ENCODE measurements at places on chromosomes 4 and X.
A peak's percentile ranks its signal among the peaks of the same experiment; 100 is the strongest.

DNA sequence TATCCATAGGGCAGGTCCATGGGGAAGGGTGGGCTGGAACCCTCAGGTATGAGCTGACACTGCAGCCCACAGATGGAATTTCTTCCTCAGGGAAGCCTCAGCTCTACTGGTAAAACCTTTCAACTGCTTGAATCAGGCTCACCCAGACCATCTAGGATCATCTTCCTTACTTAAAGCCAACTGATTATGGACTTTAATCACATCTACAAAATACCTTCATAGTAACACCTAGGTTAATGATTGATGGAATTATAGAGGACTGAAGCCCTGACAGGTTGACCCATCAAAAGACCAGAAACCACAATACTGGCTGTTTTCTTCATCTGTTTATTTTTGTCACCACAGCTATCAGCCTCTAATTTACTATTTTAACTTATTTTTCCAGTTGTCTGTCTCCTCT is 188.9 kb upstream of the BOD1L1 start:
- no peak for DNase-seq

GRCh38 chr4:153451911-153452657 is 14.1 kb upstream of the TMEM131L start:
- no peak for DNase-seq

- DNase-seq = no peak
Measured at GRCh38 chr4:72604324-72604723, 35.3 kb upstream of the ADAMTS3 start.

DNA sequence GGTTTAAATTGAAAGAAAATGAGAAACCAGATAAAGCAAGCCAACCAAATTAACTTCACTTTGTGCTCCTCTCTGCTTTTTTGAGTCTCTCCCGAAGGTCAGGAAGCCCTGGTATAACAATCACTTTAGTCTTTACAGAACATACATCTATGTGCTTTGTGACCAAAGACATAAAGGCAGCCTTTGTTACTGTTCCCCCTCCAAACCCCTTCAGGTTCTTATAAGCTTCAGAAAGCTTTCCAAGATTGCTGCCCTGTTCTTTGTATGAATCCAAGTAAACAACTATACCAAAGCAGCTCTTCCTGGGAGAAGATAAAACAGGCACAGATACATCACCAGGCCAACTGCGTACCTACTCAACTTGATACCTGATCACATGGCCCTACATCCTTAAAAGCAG is 28.7 kb downstream of the RLIM start:
- no peak for DNase-seq

DNA sequence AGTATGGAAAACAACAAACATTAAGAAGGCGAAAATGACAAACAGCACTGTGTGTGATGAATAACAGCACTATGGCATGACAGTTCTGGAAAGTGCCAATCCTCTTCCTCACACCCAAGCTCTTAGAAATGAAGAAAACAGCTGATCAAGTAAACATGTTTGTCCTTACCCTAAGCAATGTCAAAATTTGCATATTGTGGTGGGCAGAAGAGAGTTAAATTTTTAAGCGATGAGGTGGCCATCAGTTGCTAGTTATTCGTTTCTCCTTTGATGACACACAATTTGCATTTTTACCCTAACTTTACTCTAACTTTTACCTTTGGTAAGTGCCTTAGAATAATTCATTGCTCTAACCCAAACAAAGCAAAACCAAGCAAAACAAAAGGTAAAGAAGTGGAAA is 8.8 kb downstream of the PROM1 start:
- no peak for DNase-seq

DNA sequence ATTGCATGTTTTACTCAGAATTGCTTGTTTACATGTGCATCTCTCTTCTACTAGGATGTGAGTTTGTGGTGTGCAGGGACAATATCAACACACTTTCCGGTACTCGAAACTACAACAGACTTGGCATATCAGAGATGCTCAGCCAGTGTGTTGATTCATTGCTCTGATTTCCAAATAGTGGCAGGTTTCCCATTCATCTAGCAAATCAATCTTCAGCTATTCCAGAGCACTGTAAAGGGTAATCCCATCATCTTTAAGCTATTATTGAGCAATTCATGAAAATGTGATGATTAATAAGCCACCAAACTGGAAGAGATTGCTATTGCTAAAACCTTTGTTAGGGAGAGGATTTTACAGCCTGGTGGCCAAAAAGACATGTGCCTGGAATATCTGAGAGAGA is 574.2 kb upstream of the CPEB2 start:
- DNase-seq = no peak

GRCh38 chr4:70772929-70773555 is 51.3 kb downstream of the RUFY3 start:
- no peak for DNase-seq

GRCh38 chr4:138938366-138938690 is 77.3 kb upstream of the NOCT start:
- DNase-seq = peak; percentile 63

DNA sequence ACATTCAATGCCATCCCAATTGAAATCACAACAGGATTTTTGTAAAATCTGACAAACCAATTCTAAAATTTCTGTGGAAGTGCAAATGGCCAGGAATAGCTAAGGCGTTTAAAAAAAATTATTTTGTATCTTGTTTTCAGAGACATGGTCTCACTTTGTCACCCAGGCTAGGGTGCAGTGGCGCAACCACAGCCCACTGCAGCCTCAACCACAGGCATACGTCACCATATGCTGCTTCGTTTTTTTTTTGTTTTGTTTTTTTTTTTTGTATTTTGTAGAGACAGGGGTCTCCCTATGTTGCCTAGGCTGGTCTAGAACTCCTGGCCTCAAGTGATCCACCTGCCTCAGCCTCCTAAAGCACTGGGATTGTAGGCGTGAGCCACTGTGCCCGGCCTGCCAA is 24.5 kb downstream of the ZNF41 start:
- DNase-seq = no peak

- no peak for DNase-seq
Measured at GRCh38 chrX:39165185-39165584, 363.9 kb downstream of the MID1IP1 start.

DNA sequence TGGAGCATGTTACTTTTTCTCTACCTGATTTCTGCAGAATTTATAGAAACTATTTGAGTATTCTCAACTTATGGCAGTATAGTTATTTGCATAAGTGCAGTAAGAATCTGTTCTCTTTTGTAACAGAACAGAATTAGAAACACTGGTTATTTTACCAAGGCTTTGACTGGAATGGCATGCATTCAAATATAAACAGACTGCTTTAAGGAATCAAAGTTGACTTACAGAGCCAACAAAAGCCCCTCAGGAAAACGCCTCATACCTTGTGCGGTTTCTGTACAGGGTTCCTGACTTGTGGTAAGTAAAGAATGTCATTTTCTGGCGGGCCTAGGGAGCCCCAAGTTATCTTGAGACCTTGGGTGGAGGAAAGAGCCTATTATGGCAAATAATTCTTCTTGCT is 97.1 kb downstream of the GPR143 start:
- DNase-seq = no peak

GRCh38 chr4:122827879-122828601 is 1.4 kb downstream of the FGF2 start:
- peak; percentile 75 for DNase-seq

DNA sequence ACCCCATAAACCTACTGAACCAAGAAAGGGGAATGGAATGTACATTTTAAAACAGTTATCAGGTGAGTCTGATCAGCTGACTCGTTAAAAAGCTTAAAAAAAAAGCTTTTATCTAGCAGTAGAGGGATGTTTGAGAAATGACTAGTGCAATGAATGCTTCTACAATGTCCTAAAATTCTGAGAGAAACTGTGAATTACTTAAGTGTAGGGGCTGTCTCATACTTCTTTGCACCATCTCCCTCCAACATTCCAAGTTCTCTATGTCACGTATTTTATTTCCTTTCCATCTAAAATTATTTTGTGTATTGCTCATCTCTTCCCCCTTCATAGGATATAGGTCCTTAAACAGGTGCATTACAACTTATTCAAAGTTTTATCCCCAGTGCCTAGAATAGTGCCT is 11.9 kb upstream of the AREG start:
- DNase-seq = no peak

GRCh38 chr4:175215657-175216056 is 297.5 kb downstream of the ADAM29 start:
- peak; percentile 15 for DNase-seq

DNA sequence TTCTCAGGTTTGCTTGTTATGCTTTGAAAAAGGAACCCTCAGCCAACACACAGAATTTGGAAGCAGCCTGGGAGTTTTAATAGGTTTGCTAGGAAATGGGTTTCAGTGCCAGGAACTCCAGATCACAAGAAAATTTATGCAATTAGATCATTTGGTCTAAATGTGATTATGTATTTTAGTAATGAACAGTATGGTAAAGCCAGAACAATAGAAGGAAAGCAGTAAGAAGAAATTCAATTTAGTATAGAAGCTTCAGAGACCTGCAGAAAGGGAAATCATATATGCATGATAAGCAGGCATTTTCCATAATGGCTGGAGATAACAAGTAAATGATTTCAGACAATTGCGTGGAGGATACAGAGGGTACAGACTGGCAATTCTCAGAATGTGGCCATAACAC is 184.7 kb downstream of the KCNIP4 start:
- no peak for DNase-seq

DNA sequence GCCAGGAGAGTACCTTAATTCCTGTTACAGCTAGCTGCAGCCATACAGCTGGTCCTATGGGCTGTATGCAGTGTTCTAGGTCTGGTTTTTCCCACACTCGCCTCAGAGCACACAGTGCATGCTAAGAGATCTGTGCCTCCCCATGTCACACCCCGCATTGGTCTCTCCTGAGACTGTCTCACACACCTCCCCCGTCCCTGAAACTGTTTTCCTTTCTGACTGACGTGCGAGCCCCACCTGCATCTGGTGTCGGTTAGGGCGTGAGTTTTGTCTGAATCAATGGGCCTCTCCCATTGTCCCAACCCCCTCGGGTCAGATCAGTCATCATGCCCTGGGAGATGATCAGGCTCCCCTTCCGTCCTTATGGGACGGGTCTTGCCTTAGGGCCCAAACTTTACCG is 3.4 kb upstream of the UGT8 start:
- no peak for DNase-seq

- DNase-seq = no peak
Measured at GRCh38 chrX:150968862-150969720, 14.0 kb upstream of the HMGB3 start.

- DNase-seq = no peak
Measured at GRCh38 chr4:173486714-173487392, 43.2 kb downstream of the HAND2 start.

DNA sequence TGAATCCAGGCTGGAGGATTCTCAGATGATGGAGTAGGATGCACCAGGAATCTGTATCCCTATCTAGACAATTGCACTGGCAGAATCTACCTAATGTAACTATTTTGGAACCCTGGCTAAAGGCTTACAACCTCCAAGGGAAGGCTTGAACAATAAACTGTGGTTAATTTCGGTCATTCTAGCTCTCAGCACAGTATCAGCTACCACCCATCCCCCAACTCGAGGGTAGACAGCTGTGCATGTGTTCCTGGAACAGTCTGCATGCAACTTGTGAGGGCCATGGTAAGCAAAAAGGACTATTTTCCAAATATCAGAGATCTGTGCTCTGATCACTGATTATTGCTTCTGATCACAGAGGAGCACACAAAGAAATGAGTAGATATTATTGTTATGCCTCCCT is 34.0 kb downstream of the ELF2 start:
- no peak for DNase-seq

DNA sequence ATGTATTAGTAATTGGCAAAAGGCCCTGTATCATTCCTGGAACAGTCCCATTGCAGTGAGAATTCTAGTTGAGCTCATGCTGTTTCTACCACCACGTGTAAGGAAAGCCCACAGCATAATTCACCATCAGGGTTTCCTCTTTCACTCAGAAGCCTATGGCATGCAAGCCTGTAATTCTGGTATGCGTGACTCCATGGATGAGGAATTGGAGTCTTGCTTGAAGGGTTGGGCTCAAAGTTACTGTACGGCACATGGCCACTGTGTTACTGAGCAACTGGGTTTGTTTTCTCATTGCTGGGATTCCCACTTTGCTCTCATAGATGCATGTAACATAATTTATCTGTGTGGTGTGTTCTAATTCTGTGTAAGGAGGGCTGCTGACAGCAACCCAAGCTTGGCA is 132.3 kb upstream of the NR3C2 start:
- DNase-seq = no peak

GRCh38 chr4:113823291-113823659 is 61.7 kb upstream of the CAMK2D start:
- no peak for DNase-seq

DNA sequence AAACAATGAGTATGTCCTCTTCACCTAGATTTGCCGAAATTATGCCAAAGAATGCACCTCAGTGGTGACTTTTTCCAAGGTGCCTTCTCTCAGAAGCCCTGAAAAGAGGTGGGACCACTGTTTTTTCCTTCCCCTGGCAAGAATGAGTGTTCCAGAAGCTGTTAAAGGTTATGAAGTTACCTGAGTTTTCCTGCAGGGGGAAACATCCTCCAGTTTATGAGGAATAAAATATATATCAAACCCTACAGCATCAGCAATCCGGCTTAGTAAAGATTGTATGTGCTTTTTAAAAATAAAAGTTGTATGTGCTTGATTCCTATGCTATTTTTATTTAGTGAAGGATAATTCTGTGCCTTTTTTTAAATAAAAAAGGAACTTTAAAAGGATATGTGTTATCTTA is 73.3 kb downstream of the RBM46 start:
- peak; percentile 64 for DNase-seq

DNA sequence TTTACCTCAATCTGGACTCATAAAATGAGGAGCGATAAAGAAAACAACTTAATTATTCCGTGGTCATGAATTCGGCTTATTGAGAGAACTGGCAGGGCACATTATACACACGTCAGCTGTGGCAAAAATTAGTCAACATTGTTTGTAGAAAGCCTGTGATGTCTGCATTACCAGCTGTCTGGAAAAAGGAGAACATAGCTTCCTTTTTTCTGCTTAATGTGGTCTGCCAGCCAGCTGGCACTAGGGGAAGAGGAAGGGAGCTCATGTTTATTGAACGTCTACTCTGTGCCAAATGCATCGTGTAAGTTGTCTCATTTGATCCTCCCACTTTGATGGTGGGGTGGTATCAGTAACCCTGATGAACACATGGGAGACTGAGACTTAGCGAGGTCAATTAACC is 367.6 kb downstream of the ARHGAP24 start:
- DNase-seq = no peak

DNA sequence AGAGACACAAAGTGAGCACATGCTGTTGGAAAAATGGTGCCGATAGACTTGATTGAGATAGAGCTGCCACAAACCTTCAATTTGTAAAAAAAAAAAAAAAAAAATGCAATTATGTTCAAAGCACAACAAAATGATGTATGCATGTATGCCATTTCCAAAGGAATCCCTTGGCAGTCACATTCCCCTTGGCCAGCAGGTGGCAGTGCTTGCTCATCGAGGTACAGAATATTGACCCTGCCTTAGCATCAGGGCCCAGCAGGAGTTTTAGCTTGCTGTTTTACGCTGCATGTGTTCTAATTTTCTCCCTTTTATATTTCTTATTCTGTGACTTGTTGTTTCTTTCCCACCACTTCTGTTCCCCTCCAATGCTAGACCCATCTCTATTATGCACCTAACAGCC is 34.5 kb upstream of the CYBB start:
- peak; percentile 81 for DNase-seq

GRCh38 chr4:54700986-54701385 is 43.2 kb downstream of the KIT start:
- DNase-seq = no peak

GRCh38 chr4:77050962-77051361 is 24.8 kb downstream of the CCNI start:
- DNase-seq = no peak
